ENCODE measurements at places on chromosomes 5 and 9.

- no peak for DNase-seq
Observed at GRCh38 chr5:136133222-136133921, 727 bp downstream of the SMAD5 start.

DNA sequence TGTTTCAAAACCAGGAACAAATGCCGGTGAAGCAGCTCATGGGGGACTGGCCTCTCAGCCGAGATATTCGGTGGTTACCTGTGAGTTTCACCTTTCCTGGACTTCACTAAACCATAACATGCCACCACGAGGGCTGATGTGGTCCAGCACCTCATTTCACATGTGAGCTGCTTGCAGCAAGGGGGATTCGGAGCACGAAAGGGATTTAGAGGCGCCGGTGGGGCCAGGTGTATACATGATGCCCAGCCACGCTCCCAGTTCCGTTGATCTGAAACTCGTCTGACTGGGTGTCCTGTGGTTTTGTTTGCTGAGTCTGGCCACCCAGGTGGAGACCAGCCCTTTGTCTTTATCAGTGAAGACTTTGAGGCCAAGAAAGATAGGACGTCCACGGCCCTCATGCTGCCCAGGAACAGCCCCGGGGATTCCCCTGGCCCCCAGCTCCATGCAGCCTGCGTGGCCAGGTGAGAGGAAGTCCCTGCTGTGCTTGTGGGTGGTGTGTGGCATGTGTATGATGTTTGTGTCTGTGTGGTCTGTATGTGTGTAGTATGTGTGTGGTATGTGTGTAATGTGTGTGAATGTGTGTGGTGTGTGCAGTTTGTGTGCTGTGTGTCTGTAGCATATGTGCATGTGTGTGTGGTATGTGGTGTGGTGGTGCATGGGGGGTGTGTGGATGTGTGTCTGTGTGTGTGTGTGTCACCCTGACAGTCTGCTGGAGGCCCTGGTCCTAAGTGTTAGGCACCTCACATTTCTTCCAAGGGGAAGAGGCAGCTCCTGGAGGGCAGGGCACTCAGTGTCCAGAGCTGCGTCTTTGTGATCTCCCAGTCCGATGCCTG, 23.4 kb downstream of the PHF2 start:
- DNase-seq = no peak

DNA sequence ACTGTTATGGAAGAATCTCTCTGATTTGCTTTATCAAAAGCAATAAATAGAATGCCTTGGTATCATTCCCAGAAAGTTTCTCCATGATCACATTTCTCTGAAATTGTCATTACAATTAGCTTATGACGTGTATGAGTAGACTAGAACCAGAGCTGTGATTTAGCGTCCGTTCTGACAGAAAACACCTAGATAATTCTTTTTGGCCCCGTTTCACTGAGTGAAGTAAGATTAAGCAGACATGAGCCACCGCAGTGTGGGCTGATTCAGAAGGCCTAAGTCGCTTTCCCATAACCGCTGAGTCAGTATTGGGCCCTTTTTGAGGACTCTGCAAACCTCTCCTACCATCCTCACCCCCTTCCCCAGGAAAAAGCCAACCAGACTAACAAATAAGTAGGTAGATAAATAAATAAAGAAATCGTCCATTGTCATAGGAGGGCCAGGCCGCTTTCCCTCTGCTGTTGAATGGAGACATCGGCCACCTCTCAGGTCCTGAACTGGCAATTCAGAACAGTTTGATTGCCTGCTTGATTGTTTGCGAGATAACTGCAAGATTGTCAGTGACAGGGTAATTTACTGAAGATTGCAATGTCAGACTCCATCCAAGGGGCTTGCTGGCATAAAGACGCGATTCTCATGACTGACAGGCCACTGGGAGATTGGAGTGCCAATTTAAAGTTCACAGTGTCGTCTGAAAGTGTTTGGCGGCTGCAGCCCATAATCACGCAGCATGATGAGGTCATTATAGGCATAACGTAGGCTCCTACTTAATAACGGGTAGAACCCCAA, 105.0 kb upstream of the WWC1 start:
- no peak for DNase-seq

GRCh38 chr9:105093685-105094084, 150.8 kb upstream of the SLC44A1 start:
- DNase-seq = no peak

- no peak for DNase-seq
Observed at GRCh38 chr9:72794946-72795345, 157.9 kb downstream of the ALDH1A1 start.

- DNase-seq = no peak
Observed at GRCh38 chr9:104078596-104078995, 15.5 kb upstream of the SMC2 start.

GRCh38 chr5:106262395-106262794, 1408.3 kb downstream of the EFNA5 start:
- no peak for DNase-seq

DNA sequence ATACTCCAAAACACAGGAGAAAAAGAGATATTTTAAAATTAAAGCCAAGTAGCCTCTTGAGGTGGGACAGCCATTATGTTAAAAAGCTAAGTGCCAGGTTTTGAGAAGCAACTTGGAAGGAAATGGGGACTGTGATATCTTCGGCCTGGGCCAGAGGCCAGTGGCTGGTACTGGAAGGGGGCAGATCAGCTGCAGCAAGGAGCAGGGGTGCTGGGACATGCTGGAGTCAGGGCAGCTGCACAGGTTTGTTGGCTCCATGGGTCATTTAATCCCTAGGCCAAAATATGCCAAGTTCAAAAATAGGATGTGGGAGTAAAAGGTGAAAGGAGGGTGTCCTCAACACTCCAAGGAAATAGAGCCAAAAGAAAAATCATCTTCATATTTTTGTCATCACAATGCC, 30.0 kb downstream of the ADRB2 start:
- DNase-seq = no peak

DNA sequence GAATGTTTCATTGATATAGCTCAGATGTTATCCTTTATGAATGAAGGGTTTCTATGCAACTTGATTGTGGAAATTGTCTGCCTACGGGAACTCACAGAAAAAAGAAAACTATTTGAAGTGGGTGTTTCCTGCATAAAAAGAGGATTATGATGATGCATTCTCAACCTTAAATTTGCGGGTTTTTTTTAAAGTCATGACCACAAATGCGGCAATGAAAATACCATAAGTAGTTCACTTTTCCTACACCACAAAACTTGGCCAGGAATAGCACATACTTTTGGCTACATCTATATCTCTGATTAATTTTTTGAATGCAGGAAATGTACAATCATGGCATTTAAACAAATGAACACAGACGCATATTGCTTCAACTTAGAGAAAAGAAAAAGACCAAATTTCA, 754.7 kb downstream of the DTWD2 start:
- no peak for DNase-seq

DNA sequence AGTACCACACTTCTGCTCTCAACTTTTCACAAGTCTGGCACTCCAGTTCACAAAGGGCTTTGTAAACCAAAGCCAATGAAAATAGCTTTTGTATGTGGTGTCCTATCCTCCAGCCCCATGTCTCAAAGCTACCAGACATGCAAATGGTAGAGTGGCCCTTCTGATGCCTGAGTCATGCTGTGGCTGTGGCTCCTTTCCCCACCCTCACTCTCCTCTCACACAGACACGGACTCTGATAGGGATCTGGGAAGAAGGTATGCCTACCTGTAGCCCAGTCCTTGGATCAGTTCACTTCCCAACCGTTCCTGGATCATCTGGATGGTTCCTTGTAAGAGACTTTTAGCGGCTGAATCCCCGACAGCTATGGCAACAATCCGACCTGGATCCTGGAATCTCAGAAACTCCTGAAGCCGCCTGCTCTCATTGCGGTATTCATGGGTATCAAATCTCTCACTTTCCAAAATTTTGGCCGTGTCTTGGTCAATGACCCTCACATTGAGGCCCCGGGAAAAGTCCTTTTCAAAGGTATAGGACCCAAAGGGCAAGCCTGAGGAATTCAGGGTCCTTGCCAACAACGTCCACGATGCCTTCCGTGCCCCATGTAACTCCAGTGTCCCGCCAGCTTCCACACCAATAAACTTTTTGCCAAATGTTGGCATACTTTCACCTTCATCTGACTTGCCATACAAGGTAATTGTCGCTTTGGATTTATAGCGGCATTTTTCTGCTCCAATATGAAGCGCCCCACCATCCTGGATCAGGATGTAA, 23.4 kb downstream of the CEMIP2 start:
- no peak for DNase-seq

DNA sequence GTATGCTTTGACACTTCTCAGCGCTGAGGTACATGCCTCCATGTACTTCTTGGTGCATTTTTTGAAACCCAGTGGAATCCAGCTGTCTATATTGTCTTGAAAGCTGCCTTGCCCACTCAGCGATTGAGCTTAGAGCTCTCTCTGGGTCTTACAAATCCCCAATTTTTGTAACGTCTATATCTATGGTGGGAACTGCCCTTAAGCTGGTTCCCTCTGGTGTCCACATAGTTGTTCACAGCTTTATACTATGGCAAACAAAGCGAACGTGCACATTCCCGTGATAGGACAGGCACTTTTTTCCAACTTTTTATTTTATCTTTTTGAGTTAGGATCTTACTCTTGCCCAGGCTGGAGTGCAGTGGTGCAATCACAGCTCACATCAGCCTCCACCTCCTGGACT, 20.9 kb downstream of the CDHR2 start:
- no peak for DNase-seq

- DNase-seq = no peak
Observed at GRCh38 chr9:124340219-124341069, 74.8 kb downstream of the PSMB7 start.

DNA sequence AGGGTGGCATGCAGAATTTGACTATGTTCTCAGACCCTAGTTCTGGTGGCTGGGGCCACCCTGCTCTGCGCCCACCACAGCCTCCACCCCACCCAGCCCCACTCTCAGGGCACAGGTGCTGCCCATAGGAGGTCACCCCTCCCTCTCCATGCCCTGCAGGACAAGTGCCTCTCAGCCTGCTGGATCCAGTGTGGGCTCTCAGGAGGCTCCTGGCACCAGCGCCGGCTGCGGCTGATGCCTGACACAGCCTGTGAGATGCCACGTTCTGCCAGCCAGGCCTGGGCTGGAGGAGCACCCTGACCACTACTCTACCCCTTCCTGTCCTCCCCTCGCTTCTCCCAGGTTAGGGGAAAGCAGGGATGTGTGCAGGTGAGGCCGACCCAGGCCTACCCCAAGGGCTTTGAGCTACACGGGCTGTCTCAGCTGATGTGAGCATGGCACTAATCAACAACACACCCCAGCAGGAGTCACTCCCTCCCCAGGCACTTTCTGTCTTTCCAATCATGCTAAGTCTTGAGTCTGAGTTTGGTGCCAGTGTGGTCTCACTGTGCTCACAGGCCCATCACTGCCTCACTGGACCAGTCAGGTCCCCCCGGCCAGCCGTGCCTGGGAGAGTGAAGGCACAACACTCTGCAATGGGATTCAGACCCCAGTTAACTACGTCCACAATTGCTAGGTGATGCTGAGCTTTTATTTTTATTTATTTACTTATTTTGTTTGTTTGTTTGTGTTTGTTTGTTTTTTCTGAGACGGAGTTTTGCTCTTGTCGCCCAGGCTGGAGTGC, 12.1 kb upstream of the BARX1 start:
- DNase-seq = no peak

- DNase-seq = no peak
Observed at GRCh38 chr5:168798065-168799023, 219.2 kb upstream of the PANK3 start.

DNA sequence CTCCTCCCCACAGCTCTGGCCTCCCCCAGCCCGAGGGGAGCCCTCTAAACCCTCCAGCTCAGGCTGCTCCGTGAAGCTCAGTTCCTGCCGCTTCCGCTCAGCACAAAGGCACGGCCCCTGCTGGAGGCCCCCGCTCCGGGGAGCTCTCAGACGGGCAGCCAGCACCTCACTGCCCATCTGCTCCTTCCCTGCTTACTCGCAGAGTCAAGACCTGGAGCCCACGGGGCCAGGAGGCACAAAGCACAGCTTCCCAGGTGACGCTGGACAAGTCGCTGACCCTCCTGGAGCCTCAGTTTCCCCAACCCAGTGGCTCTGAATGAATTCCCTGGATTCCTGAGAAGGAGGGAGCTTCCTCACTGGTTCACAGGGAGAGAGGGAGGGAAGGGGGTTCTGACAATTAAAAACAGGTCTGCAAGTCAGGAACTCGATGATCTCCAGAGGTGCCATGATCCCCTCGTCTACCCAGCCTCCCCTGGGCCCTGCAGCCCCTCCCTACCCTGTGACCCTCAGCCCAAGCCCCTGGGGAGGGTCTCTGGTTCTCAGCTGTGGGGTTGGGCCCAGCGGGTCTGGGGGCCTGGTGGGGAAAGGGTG, 36.2 kb downstream of the VAV2 start:
- DNase-seq = no peak

DNA sequence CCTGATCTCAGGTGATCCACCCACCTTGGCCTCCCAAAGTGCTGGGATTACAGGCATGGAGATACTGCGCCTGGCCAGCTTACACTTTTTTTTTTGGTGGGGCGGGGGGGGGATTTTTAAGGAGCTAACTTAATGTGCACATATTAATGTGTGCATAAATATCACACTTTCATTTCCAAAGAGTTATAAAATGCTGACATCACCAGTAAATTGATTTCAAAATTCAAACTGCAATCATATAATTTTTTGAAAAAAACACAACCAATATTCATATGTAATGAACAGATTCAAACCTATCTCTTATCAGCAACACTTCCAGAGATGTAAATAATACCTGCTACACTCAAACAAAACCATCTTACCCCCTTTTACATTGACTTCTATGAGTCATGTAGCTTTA, 1006.6 kb upstream of the DMAC1 start:
- no peak for DNase-seq

- DNase-seq = no peak
Observed at GRCh38 chr9:120985819-120986222, 59.2 kb upstream of the TRAF1 start.

DNA sequence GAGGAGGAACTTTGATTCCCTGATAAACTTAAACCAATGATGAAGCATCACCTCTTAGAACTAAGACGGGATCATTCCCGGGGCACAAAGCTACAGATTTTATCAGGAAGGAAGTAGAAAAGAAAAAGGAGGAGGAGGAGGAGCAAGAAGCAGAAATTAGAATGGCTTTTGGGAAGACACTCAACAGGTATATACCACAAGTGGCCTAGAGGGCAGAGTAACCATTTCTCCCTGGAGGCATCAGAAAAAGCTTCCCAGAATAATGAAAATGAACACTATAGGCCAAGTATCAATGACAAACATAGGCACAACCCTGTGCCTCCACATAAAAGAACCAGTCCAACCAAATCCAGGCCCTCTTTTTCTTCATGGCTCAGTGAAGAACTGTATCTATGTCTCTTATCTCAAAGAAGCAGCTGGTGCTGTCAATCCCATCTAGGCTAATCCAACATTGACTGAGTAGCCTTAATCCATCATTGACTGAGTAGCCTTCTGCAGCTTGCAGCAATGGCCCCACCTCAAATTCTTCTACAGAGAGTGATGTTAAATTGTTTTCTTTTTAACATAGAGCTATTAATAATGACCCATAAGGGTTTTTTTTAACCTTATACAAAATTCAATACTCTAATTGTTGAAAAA, 178.8 kb upstream of the KIF2A start:
- DNase-seq = no peak

GRCh38 chr9:89536145-89536574, 38.2 kb upstream of the SEMA4D start:
- no peak for DNase-seq

Measured in GM12864 (cell line).